Fibroblast of mammary gland (primary cell): ENCODE measurements at places on chromosomes 4 and X.

GRCh38 chr4:187992971-187993370, 2.6 kb upstream of the ZFP42 start:
- DNase-seq, result no peak

- DNase-seq, result no peak
Observed at GRCh38 chr4:152000518-152000917, 239.7 kb upstream of the GATB start.

DNA sequence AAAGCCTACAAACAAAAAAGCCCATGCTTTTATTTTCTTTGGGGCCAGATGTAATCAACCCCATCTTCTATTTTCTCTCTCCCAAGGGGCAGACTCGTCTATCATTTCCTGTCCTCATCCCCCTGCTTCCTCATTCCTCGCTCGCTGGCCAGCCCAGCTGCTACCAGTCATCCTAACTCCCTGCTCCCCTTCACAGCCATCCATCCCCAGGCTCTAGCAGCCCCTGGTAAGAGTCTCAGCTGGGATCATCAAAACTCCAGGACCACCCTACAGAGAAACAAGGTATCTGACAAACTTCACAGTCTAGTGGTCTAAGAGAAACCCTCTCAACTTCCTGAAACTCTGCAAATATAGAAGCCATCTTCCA, 23.6 kb downstream of the SH3KBP1 start:
- no peak for DNase-seq

GRCh38 chr4:1205586-1206298, 33.4 kb upstream of the SPON2 start:
- DNase-seq, result no peak

- peak; percentile 35 for DNase-seq
Observed at GRCh38 chr4:7770224-7771050, 169.2 kb downstream of the AFAP1 start.

DNA sequence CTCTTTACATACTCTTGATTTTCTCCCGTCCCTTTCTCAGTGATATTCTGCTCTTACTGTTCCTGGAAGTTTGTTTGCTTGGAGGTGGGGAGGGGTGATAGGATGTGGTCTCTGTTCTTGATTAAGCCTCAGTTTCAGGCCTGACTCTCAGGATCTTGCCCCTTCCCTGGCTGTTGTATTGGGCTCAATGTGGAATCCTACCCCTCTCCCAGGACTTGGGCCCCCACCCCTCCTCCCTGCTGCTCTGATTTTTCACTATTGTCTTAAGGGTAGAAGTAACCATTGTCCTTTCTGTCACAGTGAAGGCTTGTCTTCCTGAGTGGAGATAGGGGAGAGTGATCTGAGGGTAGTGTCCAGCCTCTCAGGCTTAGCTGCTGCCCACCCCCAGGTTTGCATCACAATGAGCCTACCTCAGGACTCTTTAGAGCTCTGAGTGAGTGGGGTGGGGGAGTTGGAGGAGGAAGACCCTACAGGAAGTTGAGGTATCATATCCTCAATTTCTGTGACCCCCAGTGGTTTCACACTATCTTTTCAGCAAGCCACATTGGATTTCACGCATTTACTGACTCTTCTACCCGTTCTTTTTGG, 16.5 kb downstream of the CDKL5 start:
- DNase-seq, result no peak

DNA sequence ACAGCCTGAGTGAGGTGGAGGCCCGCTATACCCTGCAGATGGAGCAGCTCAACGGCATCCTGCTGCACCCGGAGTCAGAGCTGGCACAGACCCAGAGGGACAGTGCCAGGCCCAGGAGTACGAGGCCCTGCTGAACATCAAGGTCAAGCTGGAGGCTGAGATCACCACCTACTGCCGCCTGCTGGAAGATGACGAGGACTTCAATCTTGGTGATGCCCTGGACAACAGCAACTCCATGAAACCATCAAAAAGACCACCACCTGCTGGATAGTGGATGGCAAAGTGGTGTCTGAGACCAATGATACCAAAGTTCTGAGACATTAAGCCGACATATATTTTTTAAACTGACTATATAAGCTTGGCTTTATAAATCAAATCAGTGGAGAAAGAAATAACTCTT, 73.3 kb upstream of the HHIP start:
- DNase-seq, result no peak
